HCT116 (cell line): ENCODE measurements at places on chromosomes 4 and X. TPM values are rescaled to one million over a fixed set of nuclear protein-coding genes. Genes with fewer than 3 reads are reported as not detected.

DNA sequence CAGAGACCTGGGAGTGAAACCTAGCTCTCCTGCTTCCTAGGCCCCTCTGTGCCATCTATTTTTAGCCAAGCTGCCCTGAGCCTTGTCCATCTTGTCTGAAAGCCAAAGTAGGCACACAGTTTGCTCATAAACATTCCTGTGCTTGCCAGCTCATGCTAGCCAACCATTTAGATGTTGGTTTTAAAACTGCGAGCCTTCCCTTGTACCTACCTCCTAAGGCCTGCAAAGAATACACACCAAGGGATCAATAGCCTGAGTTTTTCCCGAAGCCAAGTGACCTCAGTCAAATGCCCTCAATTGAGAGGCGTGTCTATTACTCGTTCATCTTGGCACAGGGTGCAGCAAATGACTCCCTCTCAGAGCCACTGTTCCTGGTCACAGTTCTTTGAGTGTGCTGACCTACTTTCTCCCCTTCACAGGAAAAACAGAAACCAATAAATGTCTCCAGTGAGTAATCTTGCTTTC is 48.5 kb downstream of the ZCCHC12 start:
- H3K27me3 ChIP-seq: no peaks in the 10 kb centered on the region
- no peak overlapping the region for H3K4me3 ChIP-seq
- H3K27ac ChIP-seq: no peak overlapping the region
- no peak for DNase-seq
- H3K36me3 ChIP-seq: no peaks in the 10 kb centered on the region

DNA sequence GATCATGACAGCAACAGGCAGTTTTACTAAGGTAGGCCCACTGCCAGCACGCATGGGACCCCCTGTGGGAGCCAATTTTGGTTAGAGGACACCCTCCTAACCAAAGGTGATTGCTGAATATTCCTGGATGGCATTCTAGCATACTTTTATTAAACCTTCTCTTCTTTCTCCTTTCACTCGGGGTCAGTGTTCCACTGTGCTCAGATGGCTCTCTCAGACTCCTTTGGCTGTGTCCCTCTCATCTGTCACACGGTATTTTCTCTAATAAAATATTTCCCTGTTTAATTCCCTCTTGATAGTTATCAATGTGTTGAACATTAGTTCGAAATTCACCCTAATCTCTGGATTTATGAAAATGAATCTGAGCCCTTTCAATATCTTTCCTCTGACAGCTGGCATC is 1315.3 kb downstream of the FSTL5 start:
- DNase-seq: no peak
- H3K27ac ChIP-seq: no peak overlapping the region
- no peak overlapping the region for H3K4me3 ChIP-seq
- H3K27me3 ChIP-seq: no peaks in the 10 kb centered on the region
- H3K4me1 ChIP-seq: no peaks in the 10 kb centered on the region

DNA sequence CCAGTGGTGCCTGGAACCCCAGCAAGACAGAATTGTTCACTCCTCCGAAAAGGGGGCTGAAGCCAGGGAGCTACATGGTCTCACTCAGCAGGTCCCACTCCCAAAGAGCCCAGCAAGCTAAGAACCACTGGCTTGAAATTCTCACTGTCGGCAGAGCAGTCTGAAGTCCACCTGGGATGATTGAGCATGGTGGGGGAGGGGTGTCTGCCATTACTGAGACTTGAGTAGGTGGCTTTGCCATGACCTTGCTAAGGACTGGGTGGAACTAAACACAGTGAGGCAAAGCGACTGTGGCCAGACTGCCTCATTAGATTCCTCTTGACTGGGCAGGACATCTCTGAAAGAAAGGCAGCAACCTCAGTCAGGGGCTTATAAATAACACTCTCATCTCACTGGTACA is 122.6 kb upstream of the ZC4H2 start:
- no peak overlapping the region for H3K27ac ChIP-seq
- H3K4me3 ChIP-seq: no peak overlapping the region
- no peaks in the 10 kb centered on the region for H3K27me3 ChIP-seq
- no peaks in the 10 kb centered on the region for H3K4me1 ChIP-seq

DNA sequence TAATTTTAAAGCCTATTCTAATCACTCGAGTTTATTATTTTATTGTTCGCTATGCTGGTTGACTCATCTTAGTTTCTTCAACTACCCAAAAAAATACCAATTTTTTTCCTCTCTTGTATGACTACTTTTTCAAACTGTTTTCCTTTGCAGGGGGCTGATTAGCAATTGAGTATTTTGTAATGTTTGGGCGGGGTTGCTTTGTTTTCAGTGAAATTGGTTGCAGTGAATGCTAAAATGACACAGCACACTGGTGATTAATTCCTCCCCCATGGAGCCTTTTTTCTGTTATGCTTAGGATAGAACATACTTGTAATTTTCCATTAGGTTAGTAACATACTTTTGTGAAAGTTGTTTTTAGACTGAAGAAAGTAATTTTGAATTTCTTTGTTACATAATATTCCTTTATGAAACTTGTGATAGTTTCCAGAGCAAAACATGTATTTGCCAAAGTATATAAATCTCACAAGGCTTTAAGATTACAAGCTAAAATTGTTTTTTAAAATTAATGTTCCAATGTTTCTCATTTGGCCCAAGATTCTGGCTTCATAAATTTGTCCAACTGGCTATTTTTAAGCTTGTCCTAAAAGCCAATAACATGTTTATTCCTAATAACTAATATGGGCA is 120.4 kb downstream of the CHIC1 start:
- H3K4me1 ChIP-seq: no peaks in the 10 kb centered on the region
- no peak for DNase-seq
- no peak overlapping the region for H3K4me3 ChIP-seq
- no peaks in the 10 kb centered on the region for H3K27me3 ChIP-seq

DNA sequence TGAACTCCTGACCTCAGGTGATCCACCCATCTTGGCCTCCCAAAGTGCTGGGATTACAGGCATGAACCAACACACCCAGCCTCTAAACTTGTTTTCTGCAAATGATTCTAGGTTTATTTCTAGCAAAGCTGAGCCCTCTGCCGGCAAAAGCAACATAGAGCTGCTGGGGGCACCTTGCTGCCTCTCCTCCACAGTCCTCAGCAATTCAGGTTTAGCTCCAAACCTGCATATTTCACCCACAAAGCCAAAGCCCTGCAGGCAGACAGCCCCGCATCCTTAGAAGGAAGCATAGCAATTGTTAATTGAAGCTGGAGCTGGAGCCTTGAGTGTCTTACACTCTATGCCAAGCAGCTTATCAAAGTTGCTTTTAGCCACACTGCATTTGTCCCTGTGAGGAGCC is 24.9 kb upstream of the OCIAD2 start:
- H3K4me1 ChIP-seq: no peaks in the 10 kb centered on the region
- DNase-seq: no peak
- H3K27me3 ChIP-seq: no peaks in the 10 kb centered on the region
- no peak overlapping the region for H3K4me3 ChIP-seq

DNA sequence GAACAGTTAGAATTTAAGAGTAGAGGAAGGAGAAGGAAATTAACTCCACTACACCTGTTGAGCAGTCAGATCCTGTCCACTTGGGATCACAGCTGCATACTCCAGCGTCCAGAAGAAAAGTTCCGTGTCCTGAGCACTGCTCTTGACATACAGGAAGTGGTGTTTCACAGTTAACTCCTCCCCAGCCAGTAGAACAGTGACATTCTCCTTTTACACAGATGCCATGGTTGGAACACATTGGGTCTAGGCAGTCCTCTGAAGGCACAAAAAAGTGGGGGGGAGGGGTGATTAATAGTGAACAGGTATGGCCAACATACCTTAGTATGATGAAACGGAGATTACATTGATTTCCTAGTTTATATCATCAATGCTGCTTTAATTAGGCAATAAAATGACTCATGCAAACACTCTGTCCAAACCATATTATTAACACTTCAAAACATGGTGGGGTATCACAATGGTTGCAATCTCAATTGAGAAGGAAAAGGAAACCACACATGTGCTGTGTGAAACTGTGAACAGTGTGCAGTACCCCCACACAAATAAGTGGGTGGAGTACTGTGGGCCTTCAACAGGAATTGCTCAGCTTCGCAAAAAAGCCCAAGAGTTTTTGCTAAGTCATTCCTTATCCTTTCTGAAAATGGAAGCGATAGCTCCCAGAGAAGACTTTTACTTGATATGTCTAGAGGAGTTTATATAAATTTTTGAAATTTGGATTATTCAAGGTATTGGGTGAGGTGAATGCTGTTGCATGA is 295.6 kb downstream of the SH2D1A start:
- H3K4me3 ChIP-seq: no peak overlapping the region
- no peaks in the 10 kb centered on the region for H3K27me3 ChIP-seq
- H3K27ac ChIP-seq: no peak overlapping the region
- H3K36me3 ChIP-seq: no peaks in the 10 kb centered on the region

- H3K36me3 ChIP-seq: no peaks in the 10 kb centered on the region
- no peak for DNase-seq
- no peak overlapping the region for H3K27ac ChIP-seq
- no peak overlapping the region for H3K4me3 ChIP-seq
Observed at GRCh38 chr4:109009909-109010308, 247.1 kb upstream of the ETNPPL start.

NUDT10 gene
- total RNA-seq: not detected

ASB12 gene
- not detected for total RNA-seq

SMR3B gene
- total RNA-seq: not detected

COL4A6 gene
- total RNA-seq: 2.4 TPM

RBM46 gene
- 0.39 TPM for total RNA-seq

TMPRSS11B gene
- not detected for total RNA-seq
